ENCODE measurements at places on chromosomes 2 and 18.

- no peak for DNase-seq
Measured at GRCh38 chr2:102473020-102473419, at the start of gene SLC9A4. TSS of gene SLC9A4 (plus strand) at chr2:102473226. CDS start at chr2:102473760, 534 bp downstream.

DNA sequence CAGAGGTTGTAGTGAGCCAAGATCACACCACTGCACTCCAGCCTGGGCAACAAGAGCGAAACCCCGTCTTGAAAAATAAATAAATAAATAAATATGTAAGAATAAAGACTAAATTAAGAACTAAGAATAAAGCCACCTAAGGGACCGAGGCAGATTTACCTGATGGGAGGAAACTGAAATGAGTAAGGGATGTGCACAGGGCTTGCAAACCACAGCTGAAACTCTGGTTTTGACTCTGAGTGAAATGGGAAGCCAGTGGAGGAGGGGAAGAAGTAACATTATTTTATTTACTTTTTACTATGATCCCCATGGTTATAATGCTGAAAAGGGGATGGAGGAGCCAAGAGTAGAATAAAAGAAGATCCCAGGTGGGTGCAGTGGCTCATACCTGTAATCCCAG, 107.3 kb downstream of the CABYR start:
- no peak for DNase-seq

GRCh38 chr2:37109523-37109922, 25.2 kb downstream of the GPATCH11 start:
- DNase-seq, result no peak

DNA sequence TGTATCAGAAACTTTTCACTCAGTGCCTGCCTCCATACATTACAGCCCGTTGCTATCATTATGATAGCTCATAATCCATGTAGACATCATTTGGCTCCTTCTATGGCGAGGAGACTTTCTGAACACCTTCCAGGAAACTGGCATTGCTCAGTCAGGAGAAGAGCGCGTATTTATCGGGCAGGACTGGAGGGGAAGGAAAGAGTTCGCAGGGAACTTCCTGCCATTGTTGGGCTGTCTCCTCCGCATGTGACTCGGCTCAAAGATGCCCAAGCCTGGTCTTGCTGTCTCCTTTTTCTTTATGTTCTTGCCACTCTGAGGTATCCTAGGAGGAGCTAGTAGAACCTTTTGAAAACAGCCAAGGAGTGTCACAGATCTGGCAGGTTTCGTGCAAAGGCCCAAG, 156.8 kb downstream of the CTIF start:
- DNase-seq, result no peak

GRCh38 chr2:197378086-197378485, 56.7 kb downstream of the SF3B1 start:
- DNase-seq, result no peak

GRCh38 chr2:44940049-44940494, 1.4 kb upstream of the SIX3 start:
- no peak for DNase-seq

- DNase-seq, result no peak
Measured at GRCh38 chr2:187916799-187917198, 362.6 kb upstream of the TFPI start.

DNA sequence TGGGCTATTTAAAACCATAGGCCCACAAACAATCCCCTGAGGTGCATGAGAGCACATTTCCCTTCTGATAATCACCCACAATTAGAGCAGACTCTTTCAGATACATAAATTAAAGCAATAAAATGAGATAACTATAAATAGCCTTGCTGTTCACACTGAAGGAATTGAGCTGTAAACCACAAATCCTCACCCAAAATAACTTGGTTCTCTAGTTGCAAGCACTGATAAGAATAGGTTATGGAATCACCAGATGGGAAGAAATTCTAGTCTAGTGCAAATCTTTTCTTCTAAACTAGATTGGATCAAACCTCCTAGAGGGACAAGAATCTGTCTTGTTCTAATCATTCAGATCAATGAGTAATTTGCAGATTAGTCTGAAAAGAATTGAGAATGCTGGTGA, 64.6 kb downstream of the NAB1 start:
- no peak for DNase-seq

GRCh38 chr18:10297086-10297485, 157.3 kb upstream of the APCDD1 start:
- no peak for DNase-seq

DNA sequence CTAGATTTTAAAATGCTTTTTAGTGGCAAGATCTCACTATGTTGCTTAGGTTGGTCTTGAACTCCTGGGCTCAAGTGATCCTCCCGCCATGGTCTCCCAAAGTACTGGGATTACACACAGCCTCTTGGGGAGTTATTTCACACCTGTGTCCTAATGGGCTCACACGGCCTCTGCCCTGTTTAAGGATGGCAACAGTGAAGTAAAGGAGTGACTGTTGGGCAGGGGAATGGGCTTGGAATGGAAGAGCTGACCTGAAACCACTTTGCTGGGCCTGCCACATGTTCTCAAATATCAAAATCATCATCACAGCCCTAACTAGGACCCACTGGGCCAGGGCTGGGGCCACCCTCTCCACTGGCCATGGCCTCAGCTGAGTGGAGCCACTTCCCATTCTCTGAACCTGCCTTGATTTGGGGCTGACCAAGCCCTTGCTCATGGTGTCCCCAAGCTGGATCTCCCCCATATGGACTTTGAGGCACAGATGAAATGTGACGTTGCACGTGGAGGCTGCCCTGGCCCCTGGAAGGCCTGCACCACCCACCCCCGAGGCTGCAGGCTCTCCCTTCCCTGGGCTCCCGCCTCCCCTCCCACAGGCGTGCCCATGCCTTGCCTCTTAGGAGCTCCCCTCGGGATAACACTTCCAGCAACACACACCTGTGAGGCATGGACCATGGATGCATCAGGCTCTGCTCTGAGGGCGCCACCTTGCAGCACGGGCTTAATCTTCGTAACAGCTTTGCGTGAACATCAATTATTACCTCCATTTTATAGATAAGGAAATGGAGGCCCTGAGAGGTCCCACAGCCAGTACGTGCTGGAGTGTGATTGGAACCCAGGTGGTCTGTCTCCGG, 71.8 kb upstream of the SMAD7 start:
- no peak for DNase-seq

- no peak for DNase-seq
Measured at GRCh38 chr2:221103930-221104329, 468.2 kb downstream of the EPHA4 start.

DNA sequence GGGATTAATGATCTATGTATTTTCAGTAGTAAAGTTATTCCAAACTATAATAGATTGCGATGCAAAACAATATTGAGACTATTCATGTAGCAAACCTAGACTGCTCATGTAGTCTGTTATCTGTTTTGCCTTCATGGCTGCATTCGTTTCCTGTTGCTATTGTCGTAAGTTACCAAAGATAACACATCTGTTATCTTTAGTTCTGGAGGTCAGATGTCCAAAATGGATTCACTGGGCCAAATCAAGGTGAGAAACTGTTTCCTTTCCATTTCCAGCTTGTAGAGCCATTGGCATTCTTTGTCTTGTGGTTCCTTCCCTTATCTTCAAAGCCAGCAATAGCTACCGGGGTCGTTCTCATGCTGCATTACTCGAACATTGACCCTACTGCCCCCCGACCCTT, 20.9 kb downstream of the ITGAV start:
- DNase-seq, result no peak

- no peak for DNase-seq
Measured at GRCh38 chr2:173252581-173252980, 102.1 kb upstream of the CDCA7 start.

GRCh38 chr18:44286049-44286448, 394.6 kb upstream of the SETBP1 start:
- no peak for DNase-seq

GRCh38 chr2:171149986-171150693, 10.6 kb downstream of the TLK1 start:
- no peak for DNase-seq

- no peak for DNase-seq
Measured at GRCh38 chr2:128497461-128497860, 178.8 kb upstream of the HS6ST1 start.
